Stomach (tissue), 19 donors: ENCODE measurements at places on chromosomes 13 and 19. TPM values are rescaled to one million over a fixed set of nuclear protein-coding genes. Genes with fewer than 3 reads are reported as not detected.

PNMA8B gene
- total RNA-seq, result 0.14 TPM

FXYD3 gene
- total RNA-seq, result 191 TPM

SPACA4 gene
- total RNA-seq, result not detected

UBA52 gene
- 84.3 TPM for total RNA-seq

PRR19 gene
- total RNA-seq, result not detected

DNA sequence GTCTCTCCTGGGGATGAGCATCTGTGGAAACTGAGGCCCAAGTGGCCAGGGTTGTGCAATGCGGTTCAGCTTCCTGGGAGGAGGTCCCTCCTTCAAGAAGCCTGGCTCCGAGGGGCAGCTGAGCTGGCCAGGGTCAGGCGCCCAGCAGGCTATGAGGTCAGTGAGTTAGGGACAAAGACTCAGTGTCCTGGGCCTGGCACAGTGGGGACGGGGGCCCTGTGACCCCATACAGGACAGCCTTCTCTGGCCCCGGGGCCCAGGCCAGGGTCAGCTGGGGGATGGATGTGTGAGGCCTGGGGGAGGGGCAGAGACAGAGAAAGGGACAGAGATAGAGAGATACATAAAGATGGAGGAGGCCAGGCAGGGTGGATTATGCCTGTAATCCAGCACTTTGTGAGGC is 3.0 kb upstream of the IL12RB1 start:
- DNase-seq, result no peak

- DNase-seq, result no peak
Measured at GRCh38 chr13:39023761-39024160, 14.1 kb downstream of the PROSER1 start.

DNA sequence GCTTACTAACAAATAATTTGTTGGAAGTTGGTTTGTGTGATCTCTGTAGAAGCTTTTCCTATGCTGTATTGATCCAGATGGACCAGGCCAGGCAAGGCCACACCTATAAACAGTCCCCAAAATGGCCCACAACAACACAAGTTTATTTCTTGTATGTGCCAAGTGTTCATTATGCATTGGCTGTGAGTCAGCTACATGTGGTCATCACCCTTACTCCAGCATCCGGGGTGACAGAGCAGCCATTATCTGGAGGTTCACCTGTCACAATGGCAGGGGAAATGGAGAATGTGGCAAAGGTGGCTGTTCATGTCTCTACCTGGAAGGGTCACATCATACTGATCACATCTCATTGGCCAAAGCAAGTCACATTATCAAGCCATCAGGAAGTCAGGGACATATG is 164.3 kb downstream of the DCT start:
- DNase-seq, result no peak

DNA sequence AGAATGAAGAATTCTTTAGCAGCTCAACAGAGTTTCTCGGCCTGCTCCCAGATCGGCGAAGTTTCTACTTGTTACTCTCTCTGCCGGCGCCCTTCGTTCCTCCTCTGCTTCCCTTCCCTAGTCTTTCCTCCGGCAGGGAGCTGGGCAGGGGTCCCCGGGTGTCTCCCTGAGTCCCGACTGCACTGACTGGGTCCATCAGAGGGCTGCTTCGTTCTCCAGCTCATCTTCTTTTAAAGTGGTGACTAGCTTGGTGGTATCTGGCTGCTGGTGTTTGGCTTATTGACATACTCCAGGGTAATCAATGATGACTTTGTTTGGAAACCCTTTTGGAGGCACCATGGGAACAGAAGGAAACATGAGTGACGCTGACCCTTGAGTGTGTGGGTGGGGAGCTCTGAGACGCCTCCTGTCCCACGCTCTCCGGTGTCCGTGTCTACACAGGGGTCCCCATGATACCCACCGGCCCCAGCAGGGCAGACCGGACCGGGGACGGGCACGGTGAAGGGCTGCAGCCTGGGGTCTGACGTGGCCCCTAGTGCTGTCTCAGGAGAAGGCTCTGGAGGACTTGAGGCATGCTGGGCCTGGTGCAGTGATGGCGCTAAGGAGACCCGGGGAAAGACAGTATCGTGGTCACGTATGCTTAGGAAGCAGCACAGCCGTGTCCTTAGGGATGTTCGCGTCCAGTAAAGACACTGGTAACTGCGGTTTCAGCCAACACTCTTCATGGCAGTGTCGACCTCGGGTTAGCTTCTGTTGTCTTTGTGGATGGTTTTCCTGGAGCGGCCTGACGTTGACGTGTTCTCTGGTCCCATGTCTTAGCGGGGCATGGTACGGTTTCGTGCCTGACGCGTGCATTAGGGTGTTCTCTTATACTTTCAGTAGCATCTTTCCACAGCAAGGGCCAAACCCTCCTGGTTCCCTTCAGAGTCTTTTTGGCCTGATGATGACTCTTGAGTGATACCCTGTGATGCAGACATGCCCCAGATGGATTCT is 23.8 kb downstream of the NAXD start:
- peak; percentile 22 for DNase-seq

DNA sequence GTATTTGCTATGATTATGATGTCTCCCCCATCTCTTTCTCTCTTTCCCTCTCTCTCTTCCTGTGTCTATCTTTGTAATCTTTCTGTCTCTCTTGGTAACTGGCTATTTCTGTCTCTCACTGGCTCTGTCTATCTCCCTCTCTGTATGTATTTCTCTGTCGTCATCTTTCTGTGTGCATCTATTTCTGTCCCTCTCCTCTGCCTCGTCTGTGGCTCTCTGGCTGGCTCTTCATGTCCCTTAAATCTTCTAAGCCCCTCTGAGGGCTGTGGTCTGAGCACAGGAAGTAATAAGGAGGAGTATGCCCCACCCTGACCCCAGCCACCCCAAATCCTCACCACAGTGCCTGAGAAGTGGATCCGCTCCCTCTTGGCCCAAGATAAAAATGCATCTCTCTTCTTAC is 104.4 kb downstream of the DNAJC15 start:
- no peak for DNase-seq

GRCh38 chr13:40031031-40031430 is 375.6 kb downstream of the COG6 start:
- no peak for DNase-seq

GRCh38 chr13:110328573-110328972 is 21.5 kb downstream of the COL4A2 start:
- DNase-seq, result no peak

DNA sequence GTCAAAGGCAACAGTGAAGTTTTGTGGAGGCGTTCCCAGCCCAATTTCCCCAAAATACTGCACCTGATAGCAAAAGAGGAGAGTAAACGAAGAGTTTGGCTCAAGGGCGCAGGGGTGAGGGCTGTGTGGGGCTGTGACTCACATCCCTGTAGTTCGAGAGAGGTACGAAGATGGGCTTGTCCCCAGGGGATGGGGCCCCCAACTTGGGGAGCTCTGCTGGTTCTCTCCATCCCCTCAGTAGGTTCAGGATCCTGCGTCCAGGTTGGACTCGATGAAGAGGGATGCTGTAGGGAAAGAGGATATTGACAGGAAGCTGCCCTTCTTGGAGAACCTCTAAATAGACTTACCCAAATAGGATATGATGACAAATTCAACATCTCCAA is 3.4 kb downstream of the NAPSA start:
- no peak for DNase-seq

DNA sequence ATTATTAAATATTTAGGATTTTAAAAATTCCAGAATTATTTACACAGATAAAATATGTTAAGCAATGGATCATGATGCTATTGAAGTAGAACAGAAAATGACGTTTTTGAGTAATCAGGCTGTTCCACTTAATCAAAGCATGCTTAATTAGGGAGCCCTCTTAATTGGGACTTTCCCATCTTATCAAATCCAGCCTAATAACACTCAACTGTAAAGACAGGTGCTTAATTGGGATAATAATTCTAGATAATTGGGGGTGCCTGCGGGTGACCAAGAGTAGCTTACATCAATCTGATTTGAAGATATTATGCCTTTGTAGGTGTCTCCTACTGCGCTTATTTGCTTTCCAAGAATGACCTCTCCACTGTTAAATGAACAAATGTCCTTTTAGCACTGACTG is 742.2 kb upstream of the SLITRK6 start:
- DNase-seq, result no peak

DNA sequence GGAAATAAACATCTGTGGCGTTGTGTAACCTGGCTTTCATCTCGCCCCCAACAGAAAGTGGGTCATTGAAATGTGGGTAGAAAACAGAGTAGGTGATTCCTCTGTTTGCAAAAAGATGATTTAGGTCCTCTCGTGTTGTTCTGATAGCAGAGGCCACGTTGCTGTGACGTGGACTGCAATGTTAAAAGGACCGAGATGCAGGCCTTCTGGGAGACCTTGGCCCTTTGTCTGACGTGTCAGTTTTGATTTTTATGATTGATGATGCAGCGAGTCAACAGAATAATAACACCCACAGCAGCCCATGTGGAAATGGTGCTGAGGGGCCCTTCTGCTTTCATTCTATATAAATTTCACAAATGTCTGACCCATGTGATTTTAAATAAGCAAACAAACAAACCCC is 68.9 kb downstream of the FGF9 start:
- DNase-seq, result no peak

DNA sequence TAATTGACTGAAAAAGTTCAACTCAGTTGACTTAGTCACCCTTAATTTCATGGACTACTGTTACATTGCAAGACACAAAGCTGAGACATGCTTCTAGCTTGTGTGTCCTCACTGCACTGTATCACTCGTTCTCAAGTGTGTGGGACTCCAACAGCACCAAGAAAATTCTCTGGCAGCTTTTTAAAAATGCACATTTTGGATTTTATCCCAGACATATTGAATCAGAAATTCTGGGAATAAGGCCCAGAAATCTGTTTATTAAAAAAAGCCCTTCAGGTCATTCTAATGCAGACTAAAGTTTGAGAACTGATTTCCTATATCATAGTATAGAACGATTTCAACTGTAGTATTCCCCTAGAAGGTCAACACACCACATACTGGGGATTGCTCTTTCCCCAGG is 1485.3 kb downstream of the PCDH9 start:
- DNase-seq, result no peak

DNA sequence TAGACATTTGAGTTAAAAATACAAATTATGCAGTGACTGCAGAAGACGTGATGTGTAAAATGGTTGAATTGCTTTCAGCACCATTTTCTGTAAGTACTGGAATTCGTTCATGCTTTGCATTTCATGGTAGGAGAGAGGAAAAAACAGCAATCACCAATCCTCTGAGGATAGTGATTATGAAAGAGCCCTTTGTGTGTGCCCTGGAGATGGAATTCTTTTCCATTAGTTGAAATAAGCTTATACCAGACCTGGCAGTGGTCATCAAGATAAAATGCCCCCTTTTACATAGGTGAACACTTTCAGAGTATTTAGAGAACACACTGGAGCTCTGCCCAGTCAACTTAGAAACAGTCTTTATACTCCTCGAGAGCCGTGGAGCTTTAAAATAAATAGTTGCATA is 1.7 kb downstream of the CNMD start:
- no peak for DNase-seq

DNA sequence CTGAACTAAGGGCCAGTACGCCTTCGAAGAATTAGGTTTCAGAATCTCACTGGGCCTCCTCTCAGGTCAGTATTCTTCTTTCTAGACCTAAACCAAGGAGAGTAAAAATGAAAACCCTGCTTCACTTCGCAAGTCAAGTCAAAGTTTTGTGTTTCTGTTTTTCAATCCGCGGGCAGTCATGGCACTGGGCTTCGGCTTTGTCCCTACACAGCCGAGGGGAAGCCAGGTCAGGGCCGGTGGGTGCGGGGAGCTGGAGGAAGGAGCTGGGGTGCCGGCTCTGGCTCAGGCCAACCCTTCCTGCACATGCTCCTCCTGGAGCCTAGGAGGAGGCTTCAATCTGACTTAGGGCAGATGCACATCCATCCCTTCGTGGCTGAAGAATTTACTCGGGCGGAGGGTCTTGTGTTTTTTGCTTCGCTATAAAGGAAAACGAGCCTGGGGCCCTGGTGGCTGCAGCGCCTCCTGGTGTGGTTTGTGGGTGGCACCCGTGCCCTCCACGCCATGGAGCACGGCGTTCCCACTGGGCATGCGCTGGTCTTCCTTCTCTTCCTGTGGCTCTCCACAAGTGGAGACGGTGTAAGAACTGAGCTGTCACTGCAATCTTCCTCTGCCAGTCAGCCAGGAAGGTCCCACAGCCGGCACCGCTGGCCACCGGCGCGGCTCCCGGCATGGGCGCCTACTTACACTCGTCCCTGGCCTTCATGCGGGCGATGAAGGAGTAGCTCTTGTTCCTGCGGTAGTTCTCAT is 22.5 kb downstream of the C19orf44 start:
- DNase-seq, result no peak

GRCh38 chr19:16532440-16533234 is 9.6 kb downstream of the CHERP start:
- DNase-seq, result no peak

DNA sequence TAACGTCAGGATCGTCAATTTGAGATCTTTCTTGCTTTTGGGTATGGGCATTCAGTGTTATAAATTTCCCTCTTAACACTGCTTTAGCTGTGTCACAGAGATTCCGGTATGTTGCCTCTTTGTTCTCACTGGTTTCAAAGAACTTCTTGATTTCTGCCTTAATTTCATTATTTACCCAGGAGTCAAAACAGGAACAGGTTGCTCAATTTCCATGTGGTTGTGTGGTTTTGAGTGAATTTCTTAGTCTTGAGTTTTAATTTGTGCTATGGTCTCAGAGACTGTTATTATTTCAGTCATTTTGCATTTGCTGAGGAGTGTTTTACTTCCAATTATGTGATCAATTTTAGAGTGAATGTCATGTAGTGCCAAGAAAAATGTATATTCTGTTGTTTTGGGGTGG is 153.1 kb downstream of the PCDH17 start:
- no peak for DNase-seq

GRCh38 chr19:58569943-58570670 is 3.0 kb downstream of the MZF1 start:
- DNase-seq, result no peak

DNA sequence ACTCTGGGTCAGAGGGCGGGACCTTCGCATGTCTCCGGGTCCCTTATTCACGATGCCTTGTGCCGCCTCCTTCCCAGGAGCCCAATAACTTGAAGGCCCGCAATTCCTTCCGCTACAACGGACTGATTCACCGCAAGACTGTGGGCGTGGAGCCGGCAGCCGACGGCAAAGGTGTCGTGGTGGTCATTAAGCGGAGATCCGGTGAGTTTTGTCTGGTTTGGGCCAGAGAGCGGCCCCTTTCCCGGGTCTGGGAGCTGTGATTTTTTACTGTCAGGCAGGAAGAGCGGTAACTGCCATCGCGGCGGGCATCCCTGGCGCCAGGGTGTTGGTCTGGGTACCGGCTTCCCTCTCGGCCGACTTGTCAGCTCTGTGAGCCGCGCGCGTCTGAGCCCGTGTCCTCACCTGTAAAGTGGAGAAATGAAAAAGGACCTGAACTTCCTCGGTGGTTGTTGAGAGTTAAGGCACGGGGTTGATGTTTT is 800 bp downstream of the RPL28 start:
- DNase-seq, result no peak

DNA sequence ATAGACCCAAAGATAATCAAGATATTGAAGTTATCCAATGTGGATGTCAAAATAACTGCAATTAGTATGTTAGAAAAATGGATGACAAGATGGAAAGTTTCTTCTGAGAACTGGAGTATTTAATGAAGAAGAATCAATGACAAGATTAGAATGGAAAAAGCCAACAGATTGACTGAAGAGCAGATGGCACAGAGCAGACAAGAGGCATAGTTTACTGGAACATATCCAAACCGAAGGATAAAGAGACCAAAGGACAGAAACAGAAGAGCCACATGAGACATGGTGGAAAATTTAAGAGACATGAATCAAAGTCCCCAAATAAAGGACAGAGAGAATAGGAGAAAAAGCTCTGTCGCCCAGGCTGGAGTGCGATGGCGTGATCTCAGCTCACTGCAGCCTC is 89.6 kb upstream of the RXFP2 start:
- DNase-seq, result no peak

GRCh38 chr13:99566125-99567083 is 65.1 kb downstream of the TM9SF2 start:
- no peak for DNase-seq
